EH (cell line): ENCODE measurements at places on chromosomes 2 and 18.
A peak's percentile ranks its signal among the peaks of the same experiment; 100 is the strongest.

DNA sequence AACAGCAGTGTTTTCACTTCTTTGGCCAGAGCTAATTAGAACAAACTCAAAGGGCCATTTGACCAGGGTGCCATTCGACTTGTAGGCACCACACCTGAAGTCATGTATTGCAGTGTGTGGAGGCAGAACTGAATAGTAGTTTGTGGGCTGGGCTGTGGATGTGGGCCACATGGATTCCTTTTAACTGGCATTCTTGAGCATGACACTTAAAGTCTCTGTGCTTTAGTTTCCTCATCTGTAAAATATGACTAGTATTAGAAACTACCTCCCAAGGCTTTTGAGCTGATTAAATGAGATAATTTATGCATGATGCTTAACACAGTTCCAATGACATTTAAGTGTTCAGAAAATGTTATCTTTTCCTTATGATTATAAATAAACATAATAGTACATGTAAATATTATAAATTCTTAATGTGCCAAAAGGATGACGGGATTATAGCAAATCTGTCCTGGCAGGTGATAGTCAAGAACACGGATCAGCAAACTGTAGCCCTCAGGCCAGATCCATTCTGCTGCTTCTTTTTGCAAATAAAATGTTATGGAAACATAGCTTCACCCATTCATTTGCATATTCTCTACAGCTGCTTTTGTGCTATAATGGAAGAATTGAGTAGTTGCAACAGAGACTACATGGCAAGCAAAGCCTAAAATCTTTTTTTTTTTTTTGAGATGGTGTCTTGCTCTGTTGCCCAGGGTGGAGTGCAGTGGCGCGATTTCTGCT, 36.3 kb upstream of the CCDC68 start:
- DNase-seq: peak; percentile 16

GRCh38 chr2:75602724-75603342, 42.1 kb upstream of the EVA1A start:
- peak; percentile 96 for DNase-seq

DNA sequence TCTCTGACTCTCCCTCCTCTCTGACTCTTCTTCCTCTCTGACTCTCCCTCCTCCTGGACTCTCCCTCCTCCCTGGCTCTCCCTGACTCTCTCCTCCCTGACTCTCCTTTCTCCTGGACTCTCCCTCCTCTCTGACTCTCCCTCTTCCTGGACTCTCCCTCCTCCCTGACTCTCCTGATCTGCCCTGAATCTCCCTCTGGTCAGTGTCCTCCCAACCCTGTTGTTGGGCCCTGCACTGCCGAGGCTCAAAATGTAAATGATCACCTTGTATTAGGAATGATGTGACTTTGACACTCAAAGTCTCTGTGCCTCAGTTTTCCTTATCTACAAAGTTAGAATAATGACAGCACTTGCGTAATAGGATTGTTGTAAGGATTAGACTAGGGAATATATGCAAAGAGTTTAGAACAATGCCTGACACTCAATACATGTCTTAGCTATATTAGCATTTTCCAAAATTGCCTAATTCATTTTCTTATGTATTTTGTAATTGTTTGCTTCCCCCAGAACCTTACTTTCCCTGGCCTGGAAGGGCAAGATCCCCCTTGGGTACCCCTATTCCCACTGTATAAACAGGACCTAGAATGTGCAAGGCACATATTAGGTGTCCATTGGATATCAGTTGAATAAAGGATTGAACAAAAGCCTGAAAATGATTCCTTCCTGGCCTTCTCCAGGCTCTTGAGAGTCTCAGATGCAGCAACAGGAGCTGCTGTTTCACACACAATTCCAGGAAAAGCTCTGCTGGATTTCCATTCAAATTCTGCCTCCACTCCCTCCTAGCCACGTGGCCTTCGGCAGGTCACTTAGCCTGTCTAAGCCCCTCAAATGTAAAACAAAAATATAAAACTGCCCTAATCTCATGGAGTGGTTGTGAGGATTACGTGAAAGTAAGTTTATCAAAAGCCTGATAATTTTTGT, 170.1 kb downstream of the INHBB start:
- DNase-seq: no peak

- DNase-seq: no peak
Measured at GRCh38 chr18:47679864-47680263, 250.6 kb downstream of the SMAD2 start.

GRCh38 chr2:144583741-144584453, 64.0 kb upstream of the ZEB2 start:
- peak; percentile 89 for DNase-seq

DNA sequence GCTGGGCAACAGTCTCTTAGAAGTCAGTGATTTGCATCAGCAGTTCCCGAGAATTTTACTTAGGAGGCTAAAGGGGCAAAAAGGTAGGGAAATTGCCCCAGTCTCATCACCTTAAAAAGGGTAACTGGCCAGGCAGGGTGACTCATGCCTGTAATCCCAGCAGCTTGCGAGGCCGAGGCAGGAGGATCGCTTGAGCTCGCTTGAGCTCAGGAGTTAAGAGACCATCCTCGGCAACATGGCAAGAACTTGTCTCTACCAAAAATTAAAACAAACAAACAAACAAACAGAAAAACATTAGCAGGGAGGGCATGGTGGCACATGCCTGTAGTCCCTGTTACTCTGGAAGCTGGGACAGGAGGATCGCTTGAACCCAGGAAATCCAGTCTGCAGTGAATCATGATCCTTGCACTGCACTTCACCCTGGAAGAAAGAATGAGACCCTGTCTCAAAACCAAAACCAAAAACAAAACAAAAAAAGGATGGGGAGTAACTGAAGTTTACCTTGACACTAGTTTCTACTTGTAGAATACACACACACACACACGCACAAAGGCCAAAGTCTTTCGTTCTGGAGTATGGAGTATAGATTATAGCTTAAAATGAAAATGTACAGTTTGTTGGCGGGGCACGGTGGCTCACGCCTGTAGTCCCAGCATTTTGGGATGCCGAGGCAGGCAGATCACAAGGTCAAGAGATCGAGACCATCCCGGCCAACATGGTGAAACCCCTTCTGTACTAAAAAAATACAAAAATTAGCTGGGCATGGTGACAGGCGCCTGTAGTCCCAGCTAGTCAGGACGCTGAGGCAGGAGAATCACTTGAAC, 2.7 kb upstream of the GEMIN6 start:
- no peak for DNase-seq

DNA sequence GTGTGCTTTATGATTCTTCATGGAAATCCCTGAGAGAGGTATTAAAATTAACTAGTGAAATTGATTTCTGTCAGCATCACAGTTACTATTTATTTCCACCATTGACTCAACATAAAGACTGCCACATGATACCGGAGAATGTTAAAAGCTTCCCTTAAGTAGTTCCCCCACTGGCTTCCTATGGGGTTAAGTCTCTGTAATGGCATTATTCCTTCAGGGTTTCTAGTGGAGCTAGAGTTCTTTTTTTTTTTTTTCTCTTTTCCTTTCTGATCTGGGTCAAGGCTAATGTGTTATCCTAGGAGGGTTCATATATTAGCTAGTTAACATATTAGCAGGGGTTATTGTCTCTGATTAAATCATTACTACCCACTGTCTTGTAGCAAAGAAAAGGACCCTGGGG, 1919.1 kb upstream of the PIK3C3 start:
- no peak for DNase-seq
